ENCODE measurements at places on chromosomes 3 and 15. TPM values are rescaled to one million over a fixed set of nuclear protein-coding genes. Genes with fewer than 3 reads are reported as not detected.

Gene EIF1B
- 19.7 TPM for total RNA-seq

Gene CASR
- total RNA-seq, result not detected

Gene PRSS50
- total RNA-seq, result not detected

Gene AMIGO3
- total RNA-seq, result 1.0 TPM

Gene ZBBX
- 0.05 TPM for total RNA-seq

All from dermis blood vessel endothelial cell (primary cell).